NK-92 treated with Interleukin-12 subunit alpha and Interleukin-12 subunit beta, amount 100 ng/mL, for 24 hours (cell line): ENCODE measurements at places on chromosomes 16 and 17.

GRCh38 chr17:40526668-40527067 lies 25.2 kb upstream of the TNS4 start:
- no peak for DNase-seq

- DNase-seq = no peak
Observed at GRCh38 chr17:18323007-18323406, 7.9 kb downstream of the SMCR8 start.

DNA sequence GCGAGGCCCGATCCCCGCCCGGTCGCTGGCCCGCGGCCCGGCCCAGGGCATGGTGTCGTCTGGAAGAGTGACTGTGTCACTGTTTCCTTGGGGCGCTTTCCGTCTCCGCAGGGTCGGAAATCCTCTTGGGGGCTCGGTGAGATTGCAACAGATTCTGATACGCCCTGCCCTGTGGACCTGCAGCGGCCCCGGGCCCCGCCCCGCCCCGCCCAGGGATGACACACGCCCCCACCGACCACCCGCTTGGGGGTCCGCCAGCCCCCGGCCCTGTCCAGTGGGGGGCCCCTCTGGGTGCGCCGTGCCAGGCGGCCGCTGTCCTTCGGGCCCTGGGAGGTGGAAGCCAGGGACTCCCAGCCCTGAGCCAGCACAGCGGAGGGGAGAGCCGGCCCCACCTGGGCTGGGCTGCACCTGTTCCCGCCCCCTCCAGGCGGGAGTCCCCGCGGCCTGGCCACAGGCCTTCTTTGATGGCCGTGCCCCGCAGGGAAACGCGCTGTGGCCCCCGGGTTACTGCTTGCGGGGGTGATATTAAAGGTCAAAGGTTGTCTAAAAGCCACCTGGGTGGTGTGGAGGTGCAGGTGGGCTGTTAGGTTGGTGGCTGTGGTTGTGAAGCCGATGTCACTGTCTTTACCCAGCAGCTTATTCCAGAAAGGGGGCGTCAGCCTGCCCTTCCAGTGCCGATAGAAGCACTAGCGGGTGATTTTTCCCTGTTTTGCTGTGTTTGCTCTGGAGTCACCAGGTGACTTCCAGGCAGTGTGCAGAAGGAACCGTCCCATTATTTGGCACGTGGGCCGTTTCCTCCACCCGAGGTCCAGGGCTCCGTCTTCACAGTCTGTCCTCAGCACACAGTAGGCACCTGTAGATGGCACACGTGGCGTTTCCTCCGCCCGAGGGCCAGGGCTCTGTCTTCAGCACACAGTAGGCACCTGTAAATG lies 752 bp downstream of the TBC1D24 start:
- DNase-seq = no peak

DNA sequence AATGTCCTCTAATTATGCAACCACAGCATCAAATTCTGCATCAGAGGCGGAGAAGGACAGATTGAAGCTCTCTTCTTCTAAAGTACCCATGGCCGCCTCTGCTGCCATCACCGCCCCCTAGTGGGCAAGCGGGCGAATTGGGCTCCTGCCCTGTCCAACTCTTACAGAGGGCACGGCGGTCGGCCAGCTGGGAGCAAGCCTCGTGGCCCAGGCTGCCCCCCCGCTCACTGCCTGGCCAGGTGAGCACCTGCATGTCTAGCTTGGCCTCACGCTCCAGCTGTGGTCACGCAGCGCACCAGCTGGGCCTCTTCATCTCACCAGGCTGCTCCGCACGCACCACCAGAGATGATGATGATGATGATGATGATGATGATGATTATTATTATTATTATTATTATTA lies 146.1 kb upstream of the TOM1L1 start:
- DNase-seq = no peak

GRCh38 chr17:50148226-50149090 lies 2.0 kb downstream of the PPP1R9B start:
- peak; percentile 59 for DNase-seq
